ENCODE measurements at places on chromosomes 7 and 10.

DNA sequence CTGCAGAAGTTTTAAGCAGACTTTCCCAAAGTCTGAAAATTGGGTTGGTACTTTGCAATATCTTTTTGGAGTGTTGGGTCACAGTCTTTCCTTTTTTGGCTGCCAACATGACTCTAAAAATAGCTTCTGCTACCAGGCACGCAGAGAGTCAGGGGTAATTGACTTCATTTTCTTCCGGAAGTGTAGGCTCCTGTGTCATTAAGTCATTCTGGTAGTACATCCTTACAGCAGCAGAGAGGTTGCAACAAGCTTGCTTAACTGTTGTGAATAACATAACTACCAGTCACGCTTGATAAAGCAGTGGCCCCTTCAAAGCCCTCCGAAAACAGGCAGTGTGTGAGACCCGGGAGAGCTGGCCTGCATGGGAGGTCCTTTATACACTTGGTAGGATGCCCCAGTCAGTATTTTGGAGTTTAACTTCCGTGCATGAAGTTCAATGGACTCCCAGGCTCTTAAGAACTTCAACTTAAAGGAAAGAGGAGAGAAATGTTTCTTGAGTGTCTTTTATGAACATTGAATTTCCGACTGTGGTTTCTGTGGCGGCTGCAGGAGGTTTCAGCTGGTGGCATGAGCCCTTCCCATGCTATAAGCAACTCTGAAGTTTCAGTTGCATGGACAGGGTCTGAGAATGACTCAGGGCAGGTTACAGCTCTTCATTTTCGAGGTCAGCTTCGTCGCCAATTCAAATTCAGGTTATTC is 310.7 kb downstream of the GALNT17 start:
- no peak for DNase-seq

DNA sequence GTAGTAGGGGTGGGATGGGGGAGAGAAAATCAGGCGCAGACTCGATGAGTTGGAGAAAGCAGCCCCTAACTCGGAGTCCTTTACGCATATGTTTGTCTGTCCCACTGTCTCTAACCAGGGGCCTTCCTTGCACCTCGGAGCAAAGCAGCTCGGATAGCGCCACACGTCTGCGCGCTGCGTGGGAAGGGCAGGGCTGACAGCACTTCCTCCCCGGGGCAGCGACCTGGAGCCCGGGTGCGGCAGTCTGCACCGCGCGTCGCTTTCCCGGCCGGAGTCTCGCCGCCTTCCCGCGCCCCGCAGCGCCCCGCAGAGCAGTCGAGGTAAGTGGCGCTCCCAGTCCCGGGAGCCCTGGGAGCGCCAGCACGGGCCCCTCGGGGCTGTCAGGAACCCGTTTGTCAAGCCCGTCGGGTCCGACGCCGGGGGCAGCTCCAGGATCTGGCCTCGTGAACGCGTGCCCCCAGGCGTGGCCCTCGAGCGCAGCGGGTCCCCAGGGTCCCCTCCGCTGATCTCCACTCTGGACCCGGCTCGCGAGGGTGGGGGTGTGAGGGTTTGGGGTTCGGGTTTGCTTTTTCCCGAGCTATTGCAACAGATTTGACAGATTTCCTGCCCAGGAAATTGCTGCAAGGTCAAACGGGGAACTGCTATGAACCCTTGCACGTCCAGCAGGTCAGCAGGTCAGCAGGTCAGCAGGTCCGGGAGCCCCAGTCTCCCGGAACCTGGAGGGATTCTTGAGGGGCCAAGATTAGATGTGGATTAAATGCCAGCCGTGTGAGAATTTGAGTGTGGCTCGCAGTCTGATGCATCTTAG is 597 bp downstream of the APBB1IP start:
- peak; percentile 64 for DNase-seq

- no peak for DNase-seq
Measured at GRCh38 chr7:43501870-43502269, 81.0 kb upstream of the STK17A start.

DNA sequence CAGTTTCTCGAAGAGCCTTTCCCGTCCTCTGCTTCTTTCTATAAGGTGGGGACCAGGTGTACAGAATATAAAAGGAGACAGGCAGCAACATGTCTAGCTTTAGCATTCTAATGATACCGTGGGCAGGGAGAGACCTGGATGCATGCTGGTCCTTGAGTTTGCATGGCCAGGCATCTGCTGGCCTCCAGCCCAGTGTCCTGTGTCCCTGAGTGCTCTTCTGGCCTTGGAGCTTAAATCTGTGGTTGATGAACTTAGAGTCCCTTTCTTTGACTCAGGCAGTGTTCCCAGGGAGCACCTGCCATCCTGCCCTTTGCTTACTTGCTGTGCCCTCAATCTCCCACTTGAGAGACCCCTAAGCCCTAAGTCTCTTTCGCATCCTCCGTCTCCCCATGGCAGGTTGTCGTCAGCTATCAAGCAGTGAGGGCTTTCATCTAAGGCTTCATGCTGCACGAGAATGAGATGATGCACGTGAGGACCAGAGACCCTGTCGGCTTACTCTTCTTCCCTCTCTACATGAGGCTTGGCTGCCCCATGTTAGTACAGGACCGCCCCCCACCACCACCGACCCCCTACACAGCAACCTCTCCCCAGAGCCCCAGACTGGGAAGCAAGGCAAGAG is 313.4 kb upstream of the C7orf33 start:
- DNase-seq: no peak

DNA sequence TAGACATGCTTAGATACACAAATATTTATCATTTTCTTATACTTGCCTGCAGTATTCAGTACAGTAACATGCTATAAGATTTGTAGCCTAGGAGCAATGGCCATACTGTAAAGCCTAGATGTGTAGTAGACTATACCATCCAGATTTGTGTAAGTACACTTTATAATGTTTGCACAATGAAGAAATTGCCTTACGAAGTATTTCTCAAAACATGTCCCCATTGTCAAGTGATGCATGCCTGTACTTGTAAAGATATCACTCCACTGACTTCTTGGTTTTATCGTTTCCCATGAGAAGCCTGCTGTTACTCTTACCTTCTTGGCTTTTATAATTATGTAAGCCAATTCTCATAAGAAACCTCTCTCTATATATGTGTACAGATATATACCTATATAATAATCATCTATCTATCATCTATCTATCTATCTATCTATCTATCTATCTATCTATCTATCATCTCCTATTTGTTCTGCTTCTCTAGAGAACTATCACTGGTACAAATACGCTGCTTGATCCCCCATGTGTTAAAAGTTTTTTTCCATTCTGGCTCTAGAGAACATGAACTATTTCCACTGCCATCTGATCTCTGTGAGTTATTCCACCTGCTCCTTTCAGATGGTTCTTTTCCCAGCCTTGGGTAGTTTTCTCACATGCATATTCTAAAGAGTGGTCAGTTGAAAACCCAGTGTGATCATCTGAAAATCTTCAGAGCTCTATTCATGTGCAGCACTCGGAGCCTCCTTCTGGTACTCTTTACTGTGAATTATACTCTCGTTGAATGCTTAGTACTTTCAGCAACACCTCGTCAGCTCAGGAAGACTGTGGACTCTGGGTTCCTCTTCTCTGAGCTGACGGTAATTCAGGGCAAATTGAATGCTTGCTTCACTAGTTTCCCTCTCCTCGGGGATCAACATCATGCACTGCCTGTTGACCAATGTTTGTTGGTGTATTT is 14.5 kb upstream of the VCL start:
- no peak for DNase-seq

GRCh38 chr7:36188266-36188665 is 35.2 kb downstream of the EEPD1 start:
- DNase-seq: no peak

DNA sequence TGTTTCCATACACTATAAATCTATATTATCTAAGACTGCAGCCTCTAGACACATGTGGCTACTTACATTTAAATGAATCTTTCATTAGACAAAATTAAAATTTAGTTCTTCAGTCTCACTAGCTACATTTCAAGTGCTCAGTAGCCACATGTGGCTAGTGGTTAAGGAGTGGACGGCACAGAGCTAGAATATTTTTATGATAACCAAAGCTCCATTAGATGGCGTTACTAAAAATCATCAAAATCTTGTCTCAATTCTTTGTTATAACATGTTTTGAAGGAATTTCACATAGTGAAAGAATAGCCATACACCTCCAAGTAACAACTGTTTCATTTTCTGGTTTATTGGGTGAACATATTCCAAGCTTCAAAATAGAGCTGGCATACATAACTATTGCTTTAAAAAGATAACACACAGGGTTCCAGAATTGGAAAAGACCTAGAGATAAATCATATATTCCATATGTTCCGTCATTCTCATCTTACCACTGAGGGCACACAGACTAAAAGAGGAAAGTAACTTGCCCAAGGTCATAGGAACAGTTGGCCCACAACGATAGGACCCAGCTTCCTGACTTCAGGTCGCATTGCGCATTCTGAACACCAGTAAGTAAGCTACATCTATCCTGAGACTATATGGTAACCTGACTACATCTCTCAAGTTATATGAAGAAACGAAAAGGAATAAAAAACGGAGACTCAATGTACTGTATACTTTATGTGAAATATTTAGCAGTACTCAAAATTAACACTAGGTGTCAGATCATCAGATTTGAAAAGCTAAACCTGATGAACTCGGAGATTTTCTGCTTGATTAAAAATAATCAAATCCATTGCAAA is 66.6 kb downstream of the CAV1 start:
- peak; percentile 68 for DNase-seq

- DNase-seq: no peak
Measured at GRCh38 chr7:100900978-100901377, 5.3 kb upstream of the ACHE start.

GRCh38 chr10:19848226-19848985 is 32.2 kb downstream of the PLXDC2 start:
- no peak for DNase-seq

DNA sequence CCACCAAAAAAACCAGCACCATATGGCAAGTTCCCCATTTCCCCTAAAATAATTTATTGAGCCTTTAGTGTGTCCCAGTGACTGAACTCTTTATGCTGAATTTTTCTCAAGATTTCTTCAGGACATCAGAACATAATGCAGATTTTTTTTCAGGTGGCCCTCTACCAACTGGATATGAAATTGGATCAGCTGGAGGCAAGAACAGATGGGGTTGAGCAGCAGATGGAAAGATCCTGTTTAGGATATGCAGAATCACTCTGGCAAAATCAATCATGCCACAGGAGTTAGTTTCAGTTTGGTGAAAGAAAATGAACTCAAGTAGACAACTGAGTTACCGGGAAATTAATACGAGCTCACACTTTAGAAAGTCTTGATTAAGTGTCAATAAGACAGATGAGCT is 761.5 kb upstream of the C7orf33 start:
- DNase-seq: no peak

DNA sequence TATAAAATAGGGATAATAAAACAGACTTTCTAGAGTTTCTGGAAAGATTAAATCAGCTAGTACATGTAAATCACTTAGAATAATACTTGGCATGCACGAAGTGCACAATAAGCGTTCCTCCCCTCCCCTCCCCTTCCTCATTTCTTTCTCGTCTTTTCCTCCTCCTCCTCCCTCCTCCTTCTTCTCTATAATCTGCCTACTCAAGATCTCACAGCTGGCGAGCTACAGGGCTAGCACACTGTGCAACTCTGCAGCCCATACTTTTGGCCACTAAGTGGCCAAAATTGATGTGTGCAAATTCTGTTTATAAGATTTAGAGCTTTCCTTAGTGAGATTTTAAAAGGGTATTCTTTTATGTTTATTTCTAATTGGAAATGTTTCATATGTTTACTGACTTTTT is 565.3 kb downstream of the PHTF2 start:
- no peak for DNase-seq

- peak; percentile 87 for DNase-seq
Measured at GRCh38 chr10:110487411-110488331, 10.0 kb upstream of the DUSP5 start.

DNA sequence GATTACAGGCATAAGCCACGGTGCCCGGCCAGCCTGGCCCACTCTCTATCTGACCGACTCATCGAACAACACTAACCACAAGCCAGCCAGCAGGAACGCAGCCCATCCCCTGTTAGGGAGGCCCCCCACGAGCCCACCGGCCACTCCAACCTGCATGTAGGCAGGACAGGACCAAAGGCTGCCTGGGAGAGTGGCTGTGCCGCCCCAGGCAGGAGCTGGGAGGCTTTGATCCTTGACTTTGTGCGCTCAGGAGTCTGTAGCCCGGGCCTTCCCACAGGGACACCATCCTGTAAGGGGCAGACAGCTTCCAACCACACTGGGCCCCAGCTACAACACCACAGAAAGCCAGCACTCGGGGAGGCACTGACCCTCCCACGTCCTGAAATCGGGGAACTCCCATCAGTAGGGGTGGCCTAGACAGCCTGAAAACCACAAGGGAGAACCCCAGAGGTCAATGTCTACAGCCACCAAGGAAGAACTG is 29.4 kb downstream of the GRID1 start:
- DNase-seq: no peak

DNA sequence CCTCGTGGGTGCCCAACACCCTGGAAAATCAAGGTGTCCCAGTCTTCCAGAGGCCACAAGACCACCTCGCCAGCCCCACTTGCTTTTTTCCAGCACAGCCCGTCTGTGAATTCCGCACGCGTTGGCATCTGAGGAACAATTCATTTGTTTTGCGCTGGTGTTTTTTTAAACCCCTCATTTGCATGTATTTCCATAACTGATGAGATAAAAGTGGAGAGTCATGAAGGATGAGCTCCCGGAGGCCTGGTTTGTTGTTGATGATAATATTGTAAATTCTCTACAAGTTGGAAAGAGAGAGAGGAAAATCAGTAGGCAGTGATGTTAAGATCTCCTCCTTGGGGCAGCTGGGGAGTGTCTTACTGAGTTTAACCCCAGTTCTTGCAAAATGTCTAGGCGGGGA is 34.6 kb downstream of the SLC29A3 start:
- DNase-seq: no peak

DNA sequence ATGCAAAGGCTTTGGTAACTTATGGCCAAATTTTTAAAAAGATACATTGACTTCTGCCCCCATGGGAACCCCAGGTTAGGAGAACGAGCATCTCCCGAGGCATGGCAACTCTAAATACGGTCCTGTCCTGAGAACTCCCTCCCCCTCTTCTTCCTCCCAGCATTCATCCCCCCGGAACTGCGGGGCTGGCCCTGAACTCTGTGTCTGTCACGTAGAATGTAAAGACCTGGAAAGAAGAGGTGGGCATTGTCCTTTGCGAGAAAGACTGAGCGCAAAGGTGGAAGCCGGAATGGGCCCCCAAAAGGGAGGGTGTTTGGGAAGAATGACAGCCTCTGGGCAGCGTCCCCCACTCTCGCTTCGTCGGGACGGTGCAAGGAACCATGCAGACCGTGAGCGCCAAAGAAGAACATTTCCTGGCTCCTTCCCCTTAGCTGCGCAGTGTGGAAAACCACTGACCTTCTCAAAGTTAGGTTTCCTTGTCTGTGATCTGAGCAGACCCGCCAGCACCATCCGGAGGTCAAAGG is 21.0 kb downstream of the SHH start:
- DNase-seq: no peak

GRCh38 chr7:44288811-44289340 is 36.5 kb downstream of the CAMK2B start:
- DNase-seq: no peak

All from ELR (cell line).